IMR-90 (cell line): ENCODE measurements at places on chromosomes 1 and 21. TPM values are rescaled to one million over a fixed set of nuclear protein-coding genes. Genes with fewer than 3 reads are reported as not detected.

DNA sequence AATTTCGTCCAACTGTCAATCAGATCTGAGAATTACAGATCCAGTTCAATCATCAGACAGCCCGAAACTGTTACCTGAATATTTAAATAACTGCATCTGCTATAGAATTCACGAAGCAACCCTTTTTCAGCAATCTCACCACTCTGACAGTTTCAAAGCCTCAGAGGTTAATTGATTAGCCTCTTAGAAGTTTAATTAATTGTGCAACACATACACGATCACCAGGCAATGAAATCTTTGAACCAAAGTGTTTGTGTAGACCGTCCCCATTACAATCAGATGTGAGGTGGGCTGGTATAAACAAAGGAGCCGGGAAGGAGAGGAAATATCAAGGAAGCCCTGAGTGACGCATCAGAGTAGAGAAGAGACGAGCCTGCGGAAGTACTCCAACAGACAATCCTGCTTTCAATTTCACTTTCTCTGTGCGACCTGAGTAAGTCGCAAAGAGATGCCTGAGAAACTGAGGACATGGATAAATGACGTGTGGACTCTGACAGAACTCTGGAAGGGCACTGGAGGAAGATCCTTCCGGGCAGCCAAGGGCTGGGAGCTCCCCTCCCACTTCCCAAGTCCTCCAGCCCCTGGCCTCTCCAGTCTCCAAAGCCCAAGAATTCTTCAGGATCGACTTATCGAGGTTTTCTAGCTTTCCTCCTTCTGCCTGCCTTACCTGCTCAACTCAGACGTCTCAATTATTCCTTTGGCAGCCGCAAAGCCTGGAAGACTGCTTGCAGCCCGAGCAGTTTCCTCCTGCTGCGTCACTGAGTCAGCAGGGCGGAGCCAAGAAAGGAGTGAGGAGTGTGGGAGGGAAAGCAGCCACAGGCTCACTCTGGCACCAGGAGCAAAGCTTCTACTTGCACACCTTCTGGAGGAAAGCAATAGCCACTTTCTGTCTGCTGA is at the start of gene RNASEL:
Gene RNASEL (minus strand): TSS at position 757 of the 897 bp plus-strand sequence. CDS start 2,450 bp downstream, outside the sequence.
- H3K27ac ChIP-seq = peak within 1 kb of the TSS; percentile 82
- peaks cover 6% of the 10 kb centered on the region; the same call in 1 of the 2 replicates for H3K27me3 ChIP-seq
- H3K4me3 ChIP-seq = peak within 1 kb of the TSS; percentile 54
- peaks cover 1% of the 10 kb centered on the region; the same call in 1 of the 2 replicates for H3K36me3 ChIP-seq

GRCh38 chr1:46131093-46131492 is 1.3 kb downstream of the PIK3R3 start:
- DNase-seq = peak; percentile 28
- H3K27me3 ChIP-seq = no peaks in the 10 kb centered on the region
- no peak overlapping the region for H3K27ac ChIP-seq
- H3K4me3 ChIP-seq = peak overlapping the region; percentile 54
- H3K36me3 ChIP-seq = no peaks in the 10 kb centered on the region

DNA sequence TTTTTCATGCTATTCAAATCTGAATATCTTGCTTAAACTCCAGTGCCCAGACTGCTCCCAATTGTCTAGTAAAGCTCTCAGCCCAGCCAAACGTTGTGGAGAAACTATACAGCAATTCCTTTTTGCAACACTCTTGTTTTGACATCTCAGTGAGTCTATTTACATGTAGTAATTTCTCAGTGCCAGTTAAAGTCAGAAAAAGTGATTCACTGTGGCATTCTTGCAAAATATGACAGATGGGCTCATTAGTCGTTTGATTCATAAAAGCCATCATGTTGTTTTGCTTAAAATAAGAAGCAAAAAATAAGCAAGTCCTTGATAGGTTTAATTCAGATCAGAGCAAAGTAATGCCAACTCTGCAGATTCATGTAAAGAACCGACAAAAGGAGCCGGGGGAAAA is 20.7 kb upstream of the TMPRSS15 start:
- H3K36me3 ChIP-seq = no peaks in the 10 kb centered on the region
- no peaks in the 10 kb centered on the region for H3K27me3 ChIP-seq
- DNase-seq = no peak
- no peaks in the 10 kb centered on the region for H3K4me1 ChIP-seq
- no peak overlapping the region for H3K27ac ChIP-seq

GRCh38 chr1:248740876-248741275 is 14.7 kb downstream of the LYPD8 start:
- no peak overlapping the region for H3K27ac ChIP-seq
- H3K4me1 ChIP-seq = no peaks in the 10 kb centered on the region
- H3K4me3 ChIP-seq = no peak overlapping the region
- no peak for DNase-seq
- no peaks in the 10 kb centered on the region for H3K27me3 ChIP-seq

DNA sequence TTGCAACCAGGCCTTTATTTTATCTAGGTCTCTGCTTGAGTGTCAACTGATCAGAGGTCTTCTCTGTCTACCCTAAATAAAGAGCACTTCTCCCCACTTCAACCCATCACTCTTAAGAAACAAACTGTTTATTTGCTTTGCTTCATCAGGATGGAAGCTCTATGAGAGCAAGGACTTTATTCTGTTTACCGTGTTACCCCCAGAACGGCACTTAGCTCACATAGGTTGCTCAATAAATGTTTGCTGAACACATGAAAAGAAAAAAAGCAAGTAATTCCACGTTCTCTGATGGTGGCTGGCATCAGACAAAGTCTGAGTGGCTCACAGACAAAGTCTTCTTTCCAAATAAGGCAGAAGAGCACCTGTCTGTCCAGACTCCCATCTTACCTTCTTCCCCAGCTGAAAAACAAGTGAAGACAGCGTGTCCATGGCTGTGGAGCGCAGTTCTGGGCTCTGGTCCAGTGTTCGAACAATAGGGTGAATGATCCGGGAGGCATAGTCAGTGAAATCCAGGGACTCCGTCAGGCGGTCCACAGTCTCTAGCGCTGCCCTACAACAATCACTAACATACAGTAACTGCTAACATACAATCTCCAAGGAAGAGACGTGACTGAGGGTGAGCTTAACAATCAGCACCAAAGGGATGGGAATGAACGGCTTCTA is 22.9 kb downstream of the ANGPTL7 start:
- H3K4me3 ChIP-seq = no peak overlapping the region
- no peaks in the 10 kb centered on the region for H3K27me3 ChIP-seq

DNA sequence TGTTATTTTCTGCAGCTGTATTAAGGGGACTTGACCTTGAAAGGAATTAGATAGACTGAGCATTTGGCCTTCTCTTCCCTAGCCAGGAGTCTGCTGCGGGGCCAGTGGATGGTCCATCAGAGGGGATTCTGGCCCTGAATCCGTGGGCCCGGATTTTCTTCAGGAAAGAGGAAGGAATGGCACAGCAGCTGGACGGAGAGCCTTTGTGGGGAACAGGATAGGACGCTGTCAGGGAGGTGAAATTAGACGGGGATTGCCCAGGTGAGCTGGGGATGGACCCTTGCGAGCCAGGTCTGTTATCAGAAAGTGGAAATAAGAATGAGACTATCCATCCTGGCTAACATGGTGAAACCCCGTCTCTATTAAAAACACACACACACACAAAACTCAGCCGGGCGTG is 1.7 kb upstream of the C2CD2 start:
- peaks cover 2% of the 10 kb centered on the region; the same call in 1 of the 2 replicates for H3K36me3 ChIP-seq
- H3K4me3 ChIP-seq = no peak overlapping the region
- peaks cover 26% of the 10 kb centered on the region for H3K4me1 ChIP-seq
- no peak overlapping the region for H3K27ac ChIP-seq
- H3K27me3 ChIP-seq = no peaks in the 10 kb centered on the region

DNA sequence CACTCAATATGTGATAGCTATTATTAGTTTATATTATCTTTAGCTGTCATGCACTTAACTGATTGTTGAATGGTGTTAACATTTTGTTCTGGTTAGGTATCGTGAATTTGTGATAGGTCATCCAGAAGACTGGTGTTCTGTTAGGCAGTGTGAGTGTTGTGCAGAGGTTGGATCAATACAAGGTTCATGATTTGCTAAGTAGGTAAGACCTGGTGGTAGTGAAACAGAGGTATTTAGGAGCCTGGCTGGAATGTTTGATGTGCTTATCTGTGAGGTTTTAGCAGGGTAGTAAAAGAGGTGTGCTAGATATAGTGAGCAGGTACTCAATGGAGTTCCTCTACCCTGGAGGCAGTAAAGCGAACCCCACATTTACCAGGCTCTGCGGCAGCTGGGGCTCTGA is 20.3 kb upstream of the FCRL4 start:
- H3K36me3 ChIP-seq = no peaks in the 10 kb centered on the region
- no peak overlapping the region for H3K27ac ChIP-seq
- no peak for DNase-seq
- no peak overlapping the region for H3K4me3 ChIP-seq
- H3K4me1 ChIP-seq = no peaks in the 10 kb centered on the region

- no peak for DNase-seq
- H3K27me3 ChIP-seq = no peaks in the 10 kb centered on the region
- no peak overlapping the region for H3K27ac ChIP-seq
- H3K4me1 ChIP-seq = peaks cover 3% of the 10 kb centered on the region
Measured at GRCh38 chr1:235023711-235024439, 104.8 kb downstream of the TOMM20 start.

DNA sequence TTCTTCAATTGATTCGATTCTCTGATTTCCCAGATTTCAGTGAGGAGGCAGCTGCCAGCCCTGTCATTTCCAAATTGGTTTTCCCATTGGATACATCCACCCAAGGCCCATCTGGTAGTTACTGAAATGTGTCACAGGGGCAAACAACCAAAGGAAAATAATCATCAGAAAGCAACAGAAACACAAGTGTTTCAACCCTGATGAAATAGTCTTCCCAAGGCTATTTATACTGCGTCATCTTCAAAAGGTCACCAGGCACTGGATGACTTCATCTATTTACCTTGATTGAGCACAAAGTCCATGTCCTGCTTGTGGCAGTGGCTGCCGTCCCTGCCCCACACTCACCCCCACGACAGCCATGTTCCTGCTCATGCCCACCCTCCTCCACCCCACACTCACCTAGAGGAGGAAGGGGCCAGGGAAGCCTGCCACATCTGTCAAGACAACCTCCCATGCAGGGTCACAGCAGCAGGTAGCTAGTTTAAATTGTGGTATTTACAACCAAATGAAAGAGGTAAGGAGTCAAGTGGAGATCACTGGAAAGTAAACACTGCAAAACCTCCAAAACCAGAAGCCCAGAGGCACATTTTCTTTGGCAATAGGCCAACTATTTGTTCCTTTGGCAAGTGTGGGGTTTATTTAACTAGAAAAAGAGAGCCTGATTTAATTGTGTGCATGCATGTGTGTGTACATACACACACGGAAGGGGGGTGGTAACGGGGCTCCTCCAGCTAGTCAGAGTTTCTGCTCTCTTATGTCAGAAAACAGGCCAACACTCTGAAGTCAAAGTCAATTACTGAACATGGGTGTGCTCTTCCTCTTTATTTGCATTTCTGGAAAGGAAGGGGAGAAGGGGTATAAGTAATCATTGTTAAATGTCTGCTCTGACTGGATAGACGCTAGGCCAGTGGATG is 49.5 kb upstream of the RAB4A start:
- no peaks in the 10 kb centered on the region for H3K36me3 ChIP-seq
- H3K27me3 ChIP-seq = no peaks in the 10 kb centered on the region
- H3K4me3 ChIP-seq = no peak overlapping the region

DNA sequence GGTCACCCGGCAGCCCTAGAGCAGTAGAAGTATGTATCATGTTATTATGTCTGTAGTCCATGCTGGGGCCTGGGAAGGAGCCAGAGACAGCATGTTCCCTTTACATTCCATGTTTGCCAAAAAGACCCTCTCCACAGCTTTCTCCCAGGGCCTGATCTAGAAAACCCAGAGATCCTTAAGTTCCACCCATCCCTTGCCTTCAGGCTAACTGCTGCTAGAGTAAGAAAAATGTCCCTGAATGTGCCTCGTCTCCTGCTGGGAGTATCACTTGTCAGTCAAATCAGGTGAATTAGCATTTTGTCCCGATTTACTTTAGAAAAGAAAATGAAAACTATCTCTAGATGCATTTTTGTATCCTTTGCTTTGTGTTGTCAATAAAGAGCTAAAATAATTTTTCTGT is 13.3 kb upstream of the MRPS14 start:
- H3K27ac ChIP-seq = no peak overlapping the region
- peaks cover 6% of the 10 kb centered on the region for H3K27me3 ChIP-seq
- no peak overlapping the region for H3K4me3 ChIP-seq
- no peaks in the 10 kb centered on the region for H3K4me1 ChIP-seq

GRCh38 chr1:245433561-245433960 is 278.8 kb downstream of the KIF26B start:
- H3K4me1 ChIP-seq = no peaks in the 10 kb centered on the region; the same call in 1 of the 2 replicates
- DNase-seq = no peak
- no peaks in the 10 kb centered on the region; the same call in 1 of the 2 replicates for H3K27me3 ChIP-seq
- peaks cover 3% of the 10 kb centered on the region; the same call in 1 of the 2 replicates for H3K36me3 ChIP-seq

DNA sequence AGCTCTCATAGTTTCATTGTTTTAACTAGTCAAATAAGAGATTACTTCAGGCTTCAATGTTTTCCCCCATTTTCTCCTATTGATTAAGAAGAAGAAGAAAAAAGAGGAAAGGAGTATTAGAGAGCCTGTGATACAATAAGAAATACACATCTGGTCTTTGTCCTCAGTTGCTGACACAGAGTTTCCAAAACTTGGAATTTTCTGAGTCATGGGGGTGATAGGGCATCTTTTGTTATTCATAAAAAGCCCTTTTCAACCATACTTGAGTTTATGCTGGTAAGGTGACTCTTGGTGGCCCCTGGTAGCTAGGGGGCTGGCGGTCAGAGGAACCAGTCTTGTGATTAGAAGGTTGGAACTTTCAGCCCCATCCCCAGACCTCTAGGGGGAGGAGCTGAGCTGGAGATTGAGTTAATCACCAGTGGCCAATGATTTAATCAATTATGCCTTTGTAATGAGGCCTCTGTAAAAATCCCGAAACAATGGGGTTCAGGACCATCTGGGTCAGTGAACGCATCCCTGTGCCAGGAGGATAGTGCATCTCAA is 28.9 kb upstream of the KLF18 start:
- H3K27me3 ChIP-seq = peaks cover 4% of the 10 kb centered on the region; the same call in 1 of the 2 replicates
- H3K4me1 ChIP-seq = no peaks in the 10 kb centered on the region
- H3K36me3 ChIP-seq = no peaks in the 10 kb centered on the region
- H3K4me3 ChIP-seq = no peak overlapping the region
- H3K27ac ChIP-seq = no peak overlapping the region

- H3K27ac ChIP-seq = no peak overlapping the region
- no peaks in the 10 kb centered on the region for H3K4me1 ChIP-seq
- H3K36me3 ChIP-seq = no peaks in the 10 kb centered on the region
- H3K4me3 ChIP-seq = no peak overlapping the region
Measured at GRCh38 chr1:165138960-165139359, 217.6 kb downstream of the LMX1A start.

- DNase-seq = peak; percentile 60
- no peaks in the 10 kb centered on the region for H3K27me3 ChIP-seq
- H3K36me3 ChIP-seq = no peaks in the 10 kb centered on the region
- H3K4me1 ChIP-seq = peaks cover 2% of the 10 kb centered on the region; the same call in 1 of the 2 replicates
- H3K4me3 ChIP-seq = no peak overlapping the region
Measured at GRCh38 chr1:238485057-238485911, 594.6 kb upstream of the ZP4 start.

GRCh38 chr1:44610527-44611148 is 63.6 kb downstream of the TMEM53 start:
- no peak overlapping the region for H3K27ac ChIP-seq
- no peaks in the 10 kb centered on the region for H3K36me3 ChIP-seq
- DNase-seq = no peak
- no peak overlapping the region for H3K4me3 ChIP-seq

Gene OR2T10
- not detected in 2 replicates for total RNA-seq

Gene IL6R
- total RNA-seq = 6.1 and 9.5 TPM in 2 replicates

Gene PRKAA2
- 1.4 and 2.2 TPM in 2 replicates for total RNA-seq

Gene KRTAP12-2
- total RNA-seq = not detected in 2 replicates

Gene SLC5A3
- 9.9 and 15.6 TPM in 2 replicates for total RNA-seq

Gene FCN3
- total RNA-seq = not detected in 2 replicates

Gene LENEP
- total RNA-seq = not detected in 2 replicates

Gene RPL22
- 26.2 and 71.9 TPM in 2 replicates for total RNA-seq

Gene DNM3
- 0.36 and 0.83 TPM in 2 replicates for total RNA-seq

Gene RIMKLA
- total RNA-seq = not detected in 2 replicates

Gene CACNA1S
- total RNA-seq = not detected in 2 replicates

Gene TCHHL1
- total RNA-seq = not detected in 2 replicates
